ENCODE measurements at places on chromosomes 5 and 9.

DNA sequence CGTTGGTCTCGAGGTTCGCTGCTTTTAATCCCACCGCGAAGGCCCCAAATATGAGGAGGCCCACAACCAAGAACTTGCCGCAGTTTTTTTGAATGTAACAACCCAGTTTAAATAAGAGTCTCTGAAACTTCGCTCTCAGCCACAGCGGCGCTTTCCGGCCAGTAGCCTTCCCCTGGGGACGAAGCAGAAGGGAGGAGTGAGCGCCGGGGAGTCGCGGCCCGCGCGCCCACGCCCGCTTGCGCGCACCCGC, 10.4 kb downstream of the PTCH1 start:
- peak; percentile 75 for DNase-seq

DNA sequence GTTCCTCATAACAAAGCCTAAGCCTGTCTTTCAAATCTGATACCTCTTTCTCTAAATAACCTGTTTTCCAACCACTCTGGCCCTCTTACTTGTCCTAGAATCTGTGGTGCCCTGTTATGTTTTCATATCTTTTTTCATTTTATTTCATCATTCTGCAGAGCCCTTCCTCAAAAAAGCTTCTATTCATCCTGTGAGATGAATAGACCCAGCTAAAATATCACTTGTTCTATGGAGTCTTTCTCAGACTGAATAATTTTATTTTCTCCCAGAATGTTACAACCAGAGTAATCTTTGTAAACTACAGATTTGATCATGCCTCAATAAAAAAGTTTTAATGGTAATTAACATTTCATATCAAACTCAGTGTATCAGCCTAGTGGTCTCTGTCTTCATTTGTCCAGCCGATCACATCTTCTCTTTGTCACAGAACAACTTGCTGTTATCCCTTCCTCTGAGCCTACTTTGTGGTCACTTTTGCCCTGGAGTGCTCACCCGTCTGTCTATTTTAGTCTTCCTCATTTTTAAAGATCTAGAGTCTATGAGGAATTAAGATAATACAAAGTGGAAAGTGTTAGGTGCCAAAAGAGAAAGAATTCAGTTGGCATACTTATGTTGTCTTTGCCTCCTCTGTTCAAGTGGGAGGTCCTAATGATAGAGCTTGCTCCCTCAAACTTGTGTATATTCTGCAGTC, 77.8 kb downstream of the ZCCHC7 start:
- no peak for DNase-seq

DNA sequence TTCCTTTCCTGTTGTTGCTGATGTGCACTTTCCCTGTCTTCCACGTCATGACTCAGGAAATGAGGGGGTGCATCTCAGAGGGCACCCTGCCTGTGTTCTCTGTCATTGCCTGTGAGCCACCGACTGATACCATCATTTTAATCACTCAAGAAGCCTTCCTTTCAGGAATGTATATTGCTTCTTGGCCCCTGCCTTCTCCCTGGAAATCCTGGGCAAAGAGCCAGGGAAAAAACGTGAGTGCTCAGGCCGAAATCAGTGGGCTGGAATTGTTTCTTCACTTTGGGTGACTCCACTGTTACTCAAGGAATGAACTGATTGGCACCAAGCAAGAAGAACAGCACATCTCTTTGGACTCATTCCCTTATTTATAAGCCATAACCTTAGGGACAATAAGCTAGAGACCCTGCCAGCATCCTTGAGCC, 126.1 kb downstream of the SNX18 start:
- no peak for DNase-seq

DNA sequence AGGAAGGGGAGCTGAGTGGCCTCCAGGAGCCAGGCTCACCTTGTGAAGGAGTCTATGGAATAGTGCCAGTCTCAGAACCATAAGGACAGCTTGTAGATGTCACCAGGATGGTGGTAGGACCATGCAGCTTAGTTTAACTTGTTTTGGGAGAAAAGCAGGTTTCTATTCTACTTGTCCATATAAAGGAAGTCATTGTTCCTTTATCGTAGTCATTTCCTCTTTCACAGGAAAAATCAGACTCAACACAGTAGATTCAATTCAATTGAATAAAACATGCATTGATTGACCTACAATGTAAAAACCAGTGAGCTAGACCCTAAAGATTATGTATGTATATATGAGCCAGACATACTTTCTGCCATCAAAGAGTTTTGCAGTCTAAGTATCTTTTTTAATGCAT, 53.3 kb downstream of the MEGF10 start:
- no peak for DNase-seq

DNA sequence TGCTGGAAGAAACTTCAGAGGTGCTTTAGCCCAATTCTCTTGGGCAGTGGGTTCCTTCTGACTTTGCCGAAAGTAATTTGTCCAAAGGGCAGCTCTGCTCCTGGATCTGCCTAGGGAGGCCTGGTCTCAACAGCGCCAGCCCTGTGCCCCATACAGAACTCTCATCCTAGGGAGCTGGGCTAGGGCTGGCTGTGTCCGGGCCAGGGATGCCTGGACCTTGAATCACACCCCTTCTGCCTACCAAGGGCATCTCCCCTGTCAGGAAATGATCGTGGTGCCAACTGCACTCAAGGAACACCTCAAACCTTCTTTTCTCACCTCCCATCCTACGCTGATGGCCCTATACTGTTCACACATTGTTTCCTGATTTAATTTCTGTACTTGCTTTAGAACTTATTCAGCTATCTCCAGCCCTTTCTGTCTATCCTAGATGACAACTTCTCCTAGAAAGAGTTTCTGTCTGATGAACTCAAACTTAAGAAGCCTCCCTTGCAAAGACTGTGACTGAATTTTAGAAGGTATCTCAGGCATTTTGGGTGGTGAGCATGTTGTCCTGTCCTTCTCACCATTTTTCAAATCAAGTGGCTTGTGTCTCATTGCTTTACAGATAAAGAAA, 37.4 kb upstream of the NFIB start:
- no peak for DNase-seq

DNA sequence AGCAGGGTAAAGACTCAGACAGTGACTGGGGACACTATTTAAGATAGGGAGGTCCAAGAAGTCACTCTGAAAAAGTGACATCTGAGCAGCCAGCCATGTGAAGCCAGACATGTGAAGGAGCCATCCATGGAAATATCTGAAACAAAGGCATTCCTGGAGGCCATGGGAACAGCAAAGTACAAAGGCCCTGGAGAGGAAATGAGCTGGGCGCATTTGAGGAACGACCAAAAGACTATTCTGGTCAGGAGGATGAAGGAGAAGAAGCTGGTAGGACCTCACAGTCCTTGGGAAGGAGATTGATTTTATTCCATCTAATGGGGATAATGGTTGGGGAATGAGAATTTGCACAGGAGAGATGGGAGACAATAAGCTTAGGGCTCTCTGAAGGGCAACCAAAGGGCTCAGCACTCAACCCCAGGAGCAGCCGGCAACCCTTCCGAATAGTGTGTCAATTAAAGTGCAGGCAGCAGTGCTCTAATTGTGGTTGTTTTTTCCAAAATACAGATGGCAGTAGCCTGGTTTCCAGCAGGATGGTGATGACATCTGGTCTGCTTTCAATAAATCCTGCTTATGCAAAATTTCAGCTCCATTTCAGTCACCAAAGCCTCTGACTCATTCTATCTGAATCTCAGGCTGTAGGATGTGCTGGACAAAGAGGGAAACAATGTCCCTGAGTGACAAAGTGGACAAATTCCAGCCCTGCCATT, 26.7 kb downstream of the FOXI1 start:
- DNase-seq = peak; percentile 94

GRCh38 chr5:110045158-110045557, 355.4 kb downstream of the MAN2A1 start:
- DNase-seq = no peak

GRCh38 chr9:126113176-126113575, 213.5 kb upstream of the MVB12B start:
- no peak for DNase-seq

DNA sequence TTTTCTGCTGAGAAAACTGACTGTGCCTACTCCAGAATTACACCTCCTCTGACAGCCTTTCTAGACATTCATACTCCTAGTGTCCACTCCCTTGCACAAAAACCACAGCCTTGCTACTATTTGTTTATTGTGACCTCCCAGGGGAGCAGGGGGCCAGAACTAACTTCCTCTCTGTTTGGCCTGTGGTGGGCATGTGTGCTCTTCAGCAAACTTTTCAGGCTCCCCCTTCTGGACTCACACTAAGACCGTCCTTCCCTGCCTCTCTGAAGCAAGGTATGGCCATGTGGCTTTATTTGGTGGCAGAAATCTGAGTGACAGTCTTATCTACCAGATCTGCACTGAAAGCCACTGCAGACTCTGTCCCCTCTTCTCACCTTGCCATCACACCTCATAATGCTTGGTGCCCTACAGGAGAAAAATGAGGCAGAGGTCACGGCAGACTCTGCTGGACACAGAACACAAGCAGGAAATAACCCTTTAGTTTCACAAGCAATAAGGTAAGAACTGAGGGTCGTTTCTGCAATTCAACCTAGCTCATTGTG, 28.2 kb downstream of the LIFR start:
- no peak for DNase-seq
